NCI-H226 (cell line): ENCODE measurements at places on chromosomes 1 and 21.

- DNase-seq: no peak
These were observed 2.1 kb downstream of the SLAMF6 start for GRCh38 chr1:160520999-160521398.

DNA sequence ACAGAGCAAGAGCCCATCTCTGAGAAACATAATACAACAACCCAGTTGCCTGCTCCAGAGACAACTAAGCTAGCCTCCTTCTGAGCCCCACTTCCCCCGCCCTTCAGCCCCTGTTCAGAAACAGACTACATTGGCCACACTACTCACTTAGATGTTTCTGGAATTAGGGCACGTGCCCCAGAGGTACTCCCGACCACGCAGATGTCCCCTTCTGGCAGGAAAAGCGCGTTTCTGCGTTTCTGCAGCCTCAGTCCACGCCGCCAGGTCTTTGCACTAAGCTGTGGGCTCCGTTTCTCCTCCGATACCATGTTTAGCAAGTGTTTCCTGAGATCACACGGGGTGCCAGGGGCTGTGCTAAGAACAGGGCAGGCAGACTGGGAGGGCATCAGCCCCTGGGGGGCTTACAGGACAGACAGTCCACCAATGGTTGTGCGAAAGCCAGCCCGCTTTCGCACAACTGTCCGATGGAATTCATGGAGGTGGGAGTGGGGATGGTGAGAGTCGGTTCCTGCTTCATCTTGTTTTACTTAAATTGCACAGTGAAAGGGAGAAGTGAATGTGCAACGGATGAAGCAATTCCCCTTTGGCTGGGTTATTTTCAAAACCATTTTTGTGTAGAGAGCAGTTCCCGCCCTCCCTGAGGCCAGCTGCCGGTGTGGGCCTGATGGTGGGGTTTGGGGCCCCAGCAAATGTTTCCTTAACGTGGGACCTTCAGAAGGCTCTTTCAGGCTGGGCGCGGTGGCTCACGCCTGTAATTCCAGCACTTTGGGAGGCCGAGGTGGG, 2.7 kb downstream of the PIK3CD start:
- DNase-seq: no peak

DNA sequence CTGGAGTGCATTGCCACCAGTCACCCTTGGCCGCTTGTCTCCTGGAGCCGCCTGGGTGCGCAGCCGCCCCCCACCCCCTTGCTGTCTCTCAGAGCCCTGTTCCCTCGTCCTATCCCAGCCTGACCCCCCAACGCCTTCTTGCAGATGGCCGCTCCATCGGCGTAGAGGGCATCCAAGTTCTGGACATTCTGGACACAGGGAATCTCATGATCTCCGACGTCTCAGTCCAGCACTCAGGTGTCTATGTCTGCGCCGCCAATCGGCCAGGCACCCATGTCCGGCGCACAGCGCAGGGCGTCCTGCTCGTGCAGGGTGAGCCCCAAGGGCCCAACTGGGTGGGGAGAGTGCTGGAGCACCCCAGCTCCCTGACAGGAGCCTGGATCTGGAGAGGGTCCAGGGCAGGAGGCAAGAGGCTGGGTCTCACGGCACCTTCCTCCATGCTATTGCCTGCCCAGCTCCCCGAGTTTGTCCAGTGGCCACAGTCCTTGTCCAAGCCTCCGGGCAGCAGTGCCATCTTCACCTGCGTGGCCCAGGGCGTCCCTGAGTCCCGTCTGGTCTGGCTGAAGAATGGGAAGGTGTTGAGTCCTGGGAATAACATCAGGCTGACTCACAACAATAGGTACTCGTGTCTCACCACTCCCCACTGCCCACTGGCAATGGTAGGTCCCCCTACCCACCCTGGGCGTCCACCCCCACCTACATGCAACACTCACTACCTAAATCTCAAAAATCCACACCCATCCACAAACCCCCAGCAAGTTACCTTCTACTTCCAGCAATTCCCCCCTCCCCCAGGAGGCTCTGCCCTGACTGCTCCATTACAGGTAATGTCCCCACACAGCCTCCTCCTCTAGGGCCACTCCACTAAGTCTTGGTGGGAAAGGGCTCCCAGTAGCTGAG, 24.6 kb downstream of the SLC27A3 start:
- no peak for DNase-seq

- DNase-seq: no peak
These were observed at the start of gene SLC1A7 for GRCh38 chr1:53142226-53142853. Gene SLC1A7, minus strand, starts transcription at chr1:53142638. Its CDS starts 189 bp downstream, at chr1:53142449.

DNA sequence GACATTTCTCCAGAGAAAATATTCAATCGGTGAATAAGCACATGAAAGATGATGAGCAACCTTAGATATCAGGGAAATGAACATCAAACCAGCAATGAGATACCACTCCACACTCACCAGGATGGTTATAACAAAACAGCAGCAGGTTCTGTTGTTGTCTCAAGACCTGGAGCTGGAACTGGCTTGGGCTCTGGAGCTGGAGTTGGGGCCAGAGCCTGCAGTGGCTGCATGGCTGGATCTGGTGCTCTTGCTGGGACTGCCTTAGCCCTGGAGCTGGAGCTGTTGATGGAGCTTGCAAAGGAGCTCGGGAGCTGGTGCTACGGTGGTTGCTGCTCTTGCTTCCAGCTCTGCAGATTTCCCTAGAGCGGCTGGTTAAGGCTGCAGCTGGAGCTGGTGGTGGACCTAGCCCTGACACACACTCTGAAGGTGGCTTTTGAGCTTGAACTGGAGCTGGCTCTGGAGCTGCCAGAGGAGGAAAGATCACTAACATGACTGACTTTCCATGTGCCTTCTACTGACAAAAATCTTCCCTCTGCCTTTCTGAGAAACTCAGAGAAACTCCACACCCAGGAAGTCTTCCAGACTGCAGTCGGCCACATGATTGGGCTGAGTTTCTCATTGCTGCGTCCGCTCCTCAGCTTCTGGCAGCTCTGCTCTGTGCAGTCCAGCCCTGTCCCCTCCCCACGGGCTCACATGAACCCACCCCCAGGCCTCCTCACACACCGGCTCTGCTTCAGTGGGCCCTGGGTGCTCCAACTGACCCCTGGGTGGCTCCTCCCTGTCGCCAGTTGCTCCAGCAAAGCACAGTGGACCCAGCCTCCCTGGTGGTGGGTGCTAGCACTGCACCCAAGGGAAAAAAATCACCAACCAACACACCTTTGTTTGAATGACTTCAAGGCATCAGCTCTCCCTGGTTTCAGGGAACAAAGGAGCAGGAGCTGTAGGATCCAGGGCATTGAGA, 139.1 kb upstream of the FMN2 start:
- no peak for DNase-seq

GRCh38 chr21:28590026-28590425, 402.7 kb downstream of the LTN1 start:
- no peak for DNase-seq

DNA sequence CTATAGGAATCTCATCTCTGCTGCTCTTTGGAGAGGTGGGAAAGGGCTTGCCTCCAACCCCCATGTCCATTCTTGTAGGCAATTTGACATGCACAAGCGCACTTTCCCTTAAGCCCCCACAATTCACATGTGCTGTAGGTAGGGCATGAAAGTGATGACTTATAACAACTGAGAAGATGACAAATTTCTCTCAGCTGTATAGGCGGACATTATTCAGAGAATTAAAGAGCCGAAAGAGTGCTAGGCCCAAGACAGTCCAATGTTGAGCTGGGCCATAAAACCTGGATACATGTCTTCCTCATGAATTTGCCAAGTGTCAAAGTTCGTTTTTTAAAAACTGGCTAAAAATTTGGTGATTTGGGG, 106.3 kb upstream of the LYPLAL1 start:
- DNase-seq: no peak

GRCh38 chr1:82446236-82446635, 645.5 kb downstream of the ADGRL2 start:
- no peak for DNase-seq

GRCh38 chr1:10160907-10161490, 49.4 kb upstream of the KIF1B start:
- DNase-seq: no peak
